ENCODE measurements at places on chromosomes 6 and 20. TPM values are rescaled to one million over a fixed set of nuclear protein-coding genes. Genes with fewer than 3 reads are reported as not detected.
A peak's percentile ranks its signal among the peaks of the same experiment; 100 is the strongest.

- no peak for DNase-seq
Measured at GRCh38 chr6:2900221-2900807, 2.8 kb downstream of the SERPINB9 start.

The CBLN4 gene
- total RNA-seq = under 0.01 TPM

- DNase-seq = no peak
Measured at GRCh38 chr6:46706464-46706863, 18.8 kb downstream of the TDRD6 start.

DNA sequence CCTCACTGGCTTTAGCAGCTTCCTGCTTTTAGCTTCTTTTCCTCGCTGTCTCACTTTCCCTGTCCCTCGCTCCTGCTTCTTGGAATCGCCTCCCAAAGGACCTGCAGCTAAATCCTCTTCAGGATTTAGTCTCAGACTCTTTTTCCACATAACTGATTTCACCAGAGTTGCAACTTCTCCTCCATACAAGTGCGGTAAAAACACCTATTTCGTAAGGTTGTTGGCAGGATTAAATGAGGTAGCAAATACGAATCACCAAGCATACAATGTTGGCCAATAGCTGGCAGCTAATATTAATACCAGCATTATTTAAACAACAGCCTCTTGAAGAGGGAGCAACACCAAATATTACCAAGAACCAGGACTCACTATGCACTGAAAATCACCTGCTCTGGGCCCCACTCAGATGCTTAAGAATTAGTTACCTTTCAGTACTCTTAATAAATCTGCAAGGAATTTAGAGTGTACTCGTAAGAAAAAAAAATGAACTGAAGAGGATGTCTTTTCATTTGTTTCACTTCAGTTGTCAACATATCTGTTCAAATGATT, 123.0 kb downstream of the DTNBP1 start:
- DNase-seq = no peak

- no peak for DNase-seq
Measured at GRCh38 chr20:50750145-50750671, 18.8 kb downstream of the PARD6B start.

DNA sequence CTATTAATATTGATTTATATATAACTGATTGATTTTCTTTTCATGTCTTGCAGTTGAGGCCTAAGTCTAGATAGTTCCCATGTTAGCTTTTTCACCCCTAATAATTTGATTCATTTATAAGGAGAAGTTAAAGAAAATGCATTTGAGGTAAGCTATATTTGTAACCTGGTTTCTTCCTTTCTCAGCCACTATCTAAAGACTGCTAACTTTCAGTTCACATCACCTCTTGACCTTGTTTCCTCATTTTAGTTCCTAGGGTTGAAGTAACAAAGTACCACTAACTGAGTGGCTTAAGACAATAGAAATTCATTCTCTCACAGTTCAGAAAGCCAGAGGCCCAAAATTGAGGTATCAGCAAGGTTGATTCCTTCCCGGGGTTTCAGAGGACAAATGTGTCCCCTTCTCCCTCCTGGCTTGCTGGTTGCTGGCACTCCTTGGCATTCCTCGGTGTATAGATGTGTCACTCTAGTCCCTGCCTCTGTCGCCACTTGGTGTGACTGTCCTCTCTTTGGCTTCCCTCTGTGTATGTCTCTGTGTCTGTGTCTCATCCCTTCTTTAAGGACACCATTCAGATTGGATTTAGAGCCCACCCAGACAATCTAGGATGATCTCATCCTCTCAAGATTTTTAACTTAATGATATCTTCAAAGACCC, 55.9 kb upstream of the C20orf144 start:
- DNase-seq = no peak

- DNase-seq = no peak
Measured at GRCh38 chr20:58719971-58720371, 27.4 kb downstream of the NPEPL1 start.

The PLEKHG1 gene
- total RNA-seq = 2.8 TPM

The BAK1 gene
- 18.8 TPM for total RNA-seq

DNA sequence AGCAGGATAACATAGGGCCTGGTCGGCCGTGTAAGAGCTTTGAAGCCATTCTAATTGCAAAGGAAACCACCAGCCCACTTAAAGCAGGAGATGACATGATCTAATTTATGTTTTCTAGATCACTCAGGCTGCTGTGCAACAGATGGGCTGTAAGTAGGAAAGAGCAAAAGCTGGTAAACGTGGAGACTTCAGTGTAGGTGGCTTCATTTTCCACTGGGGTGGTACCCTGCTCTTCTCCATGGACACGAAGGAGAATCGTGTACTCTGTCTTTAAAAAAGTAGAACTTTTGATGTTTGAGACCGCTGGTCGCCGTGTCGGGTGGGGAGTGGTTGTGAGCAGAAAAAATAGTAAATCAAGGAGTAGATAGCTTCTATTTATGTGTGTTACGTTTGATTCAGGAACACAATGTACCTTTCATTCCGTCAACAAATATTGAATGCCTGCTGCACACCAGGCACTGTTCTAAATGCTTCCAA, 6.4 kb downstream of the CASS4 start:
- DNase-seq = no peak

- DNase-seq = peak; percentile 32
Measured at GRCh38 chr20:62772990-62773844, 23.1 kb upstream of the MRGBP start.

DNA sequence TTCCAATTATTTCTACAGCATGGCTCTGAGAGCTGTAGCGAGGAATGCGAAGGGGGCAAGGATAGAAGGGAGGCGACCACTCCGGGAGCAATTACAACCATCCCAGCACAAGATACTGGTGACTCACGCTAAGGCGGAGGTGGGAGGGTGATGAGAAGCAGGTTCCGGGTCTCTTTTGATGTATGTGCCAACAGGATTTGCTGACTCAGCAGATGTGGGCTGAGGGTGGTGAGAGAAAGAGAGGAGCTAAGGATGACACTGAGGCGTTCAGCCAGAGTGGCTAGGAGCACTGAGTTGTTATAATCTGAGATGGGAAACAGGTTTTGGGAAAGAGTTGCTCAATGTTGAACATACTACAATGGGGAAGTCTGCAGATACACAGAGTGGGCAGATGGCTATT, 9.3 kb upstream of the TXNDC5 start:
- peak; percentile 79 for DNase-seq

- no peak for DNase-seq
Measured at GRCh38 chr6:107871976-107872375, 47.9 kb upstream of the SCML4 start.

DNA sequence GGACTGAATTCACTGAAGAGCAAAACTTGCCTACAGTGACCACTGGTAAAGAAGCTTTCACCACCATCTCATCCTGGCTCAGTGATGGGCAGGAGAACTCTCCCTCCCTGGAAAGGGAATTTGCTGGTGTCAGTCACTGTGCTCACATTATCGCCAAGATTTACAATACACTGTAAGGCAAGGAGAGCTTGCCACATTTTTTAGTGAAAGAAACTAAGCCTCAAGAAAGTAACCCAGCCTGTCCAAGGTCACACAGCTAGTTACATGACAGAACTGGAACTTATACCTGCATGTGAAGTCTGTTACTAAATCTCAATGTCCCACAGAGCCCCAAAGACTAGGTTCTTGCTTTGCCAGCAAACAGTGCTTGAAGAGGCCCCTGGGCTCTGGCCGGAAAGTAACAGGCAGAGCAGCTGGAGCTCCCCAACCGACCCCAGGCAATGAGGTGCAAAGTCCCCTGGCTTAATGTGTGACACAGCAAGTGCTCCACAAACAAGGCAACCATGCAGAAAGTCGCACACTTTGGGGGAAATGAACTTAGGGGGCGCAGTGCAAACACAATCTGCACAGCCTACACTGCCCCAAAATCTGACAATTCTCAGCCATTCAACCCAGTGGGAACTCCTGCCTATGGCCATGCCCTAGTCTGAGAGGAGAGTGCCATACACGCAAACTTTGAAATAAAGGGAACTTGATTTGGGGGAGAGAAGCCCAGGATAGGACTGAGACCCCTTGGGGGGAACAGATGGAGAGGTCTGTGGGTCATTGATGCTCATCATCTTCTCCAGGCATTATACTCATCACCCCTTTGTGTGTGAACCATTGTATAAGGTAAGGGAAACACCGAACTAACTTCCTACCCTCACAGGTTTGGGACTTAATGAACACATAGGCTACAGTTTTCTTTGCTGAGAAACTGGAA, 1.9 kb downstream of the BCL2L1 start:
- peak; percentile 24 for DNase-seq

- peak; percentile 67 for DNase-seq
Measured at GRCh38 chr6:43812850-43813578, 43.0 kb downstream of the VEGFA start.

DNA sequence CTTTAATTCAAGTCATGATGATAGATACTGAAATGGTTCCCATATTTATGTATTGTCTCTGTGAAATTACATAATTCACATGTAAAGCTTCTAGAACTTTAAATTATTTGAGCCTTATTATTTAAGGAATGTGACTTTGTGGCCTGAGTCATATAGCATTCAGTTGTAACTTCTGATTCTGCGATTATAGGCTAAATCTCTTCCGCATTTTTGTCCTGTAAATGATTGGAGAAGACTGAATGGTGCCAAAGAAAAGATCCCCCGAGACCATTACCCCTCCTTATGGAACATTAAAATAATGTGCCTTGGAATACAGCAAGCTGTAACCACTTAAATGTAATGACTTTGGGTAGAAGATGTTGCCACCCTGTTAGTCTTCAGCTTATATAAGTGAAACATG, 63.3 kb upstream of the MAP7 start:
- DNase-seq = no peak

GRCh38 chr6:130161683-130162404, 60.9 kb downstream of the SAMD3 start:
- no peak for DNase-seq

GRCh38 chr20:16132036-16132798, 441.0 kb downstream of the KIF16B start:
- DNase-seq = no peak

DNA sequence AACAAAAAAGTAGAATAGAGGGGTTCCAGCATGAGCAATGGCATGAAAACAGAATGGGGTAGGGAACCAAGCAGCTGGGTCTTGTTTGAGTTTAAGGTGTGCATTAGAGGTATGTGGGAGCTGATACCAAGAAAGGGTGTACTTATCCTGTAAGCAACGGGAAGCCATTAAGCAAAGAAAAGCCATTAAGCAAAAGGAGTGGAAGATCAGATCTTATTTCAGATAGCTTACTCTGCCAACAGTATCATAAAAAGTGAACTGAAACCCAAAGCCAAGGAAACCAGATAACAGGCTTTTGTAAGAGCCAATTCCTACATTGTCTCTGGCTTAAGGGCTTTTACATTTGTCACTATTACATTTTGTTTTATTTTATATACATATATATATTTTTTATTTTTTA, 21.3 kb upstream of the BEND6 start:
- no peak for DNase-seq

DNA sequence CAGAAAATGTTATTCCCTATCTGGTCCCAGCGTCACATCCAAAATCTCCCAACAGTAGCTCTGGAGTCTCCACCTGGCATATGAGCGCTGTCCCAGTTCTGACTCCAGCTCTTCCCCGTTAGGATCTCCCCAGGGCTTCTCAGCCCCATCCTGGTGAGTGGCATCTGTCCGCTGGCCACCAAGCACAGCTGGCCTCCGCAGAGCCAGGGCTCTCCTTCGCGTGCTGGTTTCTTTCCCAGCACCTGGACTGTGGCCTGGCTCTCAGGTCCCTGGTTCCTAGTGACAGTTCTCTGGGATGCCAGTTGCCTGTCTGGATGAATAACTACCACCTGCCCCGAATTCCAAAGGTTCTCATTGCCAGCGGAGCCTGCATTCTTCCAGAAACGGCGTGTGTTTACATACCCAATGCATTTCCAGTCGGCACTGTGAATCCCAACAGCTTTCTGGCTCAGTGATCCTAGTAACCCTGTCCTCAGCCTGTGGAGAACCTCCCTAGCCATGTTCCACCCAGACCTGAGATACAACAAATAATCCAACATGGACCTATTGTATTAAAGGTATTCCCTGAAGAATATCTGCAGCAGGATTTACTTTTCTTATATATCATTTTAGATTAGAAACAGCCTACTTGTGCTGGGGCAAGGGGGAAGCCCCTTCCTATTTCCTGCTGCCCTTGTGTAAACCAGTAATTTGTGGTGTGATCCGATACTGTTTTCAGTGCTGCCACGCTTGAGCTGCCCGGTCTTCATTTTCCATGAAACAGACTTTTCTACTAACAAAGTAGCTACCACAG, 69.9 kb upstream of the PDE10A start:
- no peak for DNase-seq

DNA sequence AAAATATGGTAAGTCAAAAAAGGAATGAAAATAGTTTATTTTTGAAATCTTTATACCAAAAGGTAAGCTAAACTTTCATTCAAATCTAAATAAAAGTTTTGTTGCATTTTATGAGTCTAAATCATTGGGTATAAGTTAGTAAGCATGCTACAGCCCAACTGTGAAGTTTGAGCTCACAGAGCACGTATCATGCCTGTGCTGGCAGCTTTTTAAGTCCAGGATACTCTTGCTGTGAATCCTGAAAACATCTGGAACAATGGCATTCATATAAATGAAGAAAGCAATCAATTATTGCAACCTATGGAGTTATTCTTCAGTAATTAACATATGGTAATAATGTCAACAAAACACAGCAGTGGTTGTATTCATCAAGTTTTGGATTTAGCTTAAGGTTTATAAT, 656.9 kb downstream of the RFPL4B start:
- DNase-seq = no peak

- DNase-seq = peak; percentile 89
Measured at GRCh38 chr6:113644861-113645575, 212.1 kb upstream of the MARCKS start.

The HLA-DQA1 gene
- 0.40 TPM for total RNA-seq

DNA sequence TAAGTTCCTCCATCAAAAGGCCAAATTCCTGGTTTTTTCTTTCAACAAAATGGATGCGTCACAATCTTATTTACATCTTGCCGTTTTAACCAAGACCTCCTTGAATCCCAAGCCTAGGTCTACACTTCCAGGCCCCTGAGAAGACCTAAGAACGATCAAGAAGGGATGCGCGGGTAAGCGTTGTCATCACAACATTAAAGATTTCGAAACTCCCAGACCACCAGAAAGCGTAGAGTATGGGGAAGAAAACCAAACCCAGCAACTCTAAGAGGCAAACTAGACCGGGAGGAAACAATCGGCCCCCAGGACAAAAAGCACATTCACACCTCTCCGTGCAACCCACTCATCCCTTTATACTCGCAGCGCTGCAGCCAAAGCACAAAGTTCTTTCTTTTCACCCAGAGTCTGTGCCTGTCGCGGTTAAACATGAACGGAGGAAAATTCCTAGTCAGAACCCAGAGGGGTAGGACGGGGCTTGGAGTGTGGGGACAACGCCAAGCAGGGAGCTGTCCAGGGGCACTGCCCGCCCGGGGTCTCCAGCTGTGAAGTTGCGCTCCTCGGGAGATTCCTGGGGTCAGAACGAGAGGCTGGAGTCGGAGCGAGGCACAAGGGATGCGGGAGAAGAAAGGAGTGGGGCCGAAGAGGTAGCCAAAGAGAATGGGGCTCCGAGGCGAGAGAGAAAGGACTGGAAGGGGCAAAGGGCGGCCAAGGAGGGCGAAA, 725 bp downstream of the OSER1 start:
- DNase-seq = peak; percentile 18

GRCh38 chr6:26126394-26127235, 39.4 kb downstream of the HFE start:
- no peak for DNase-seq

The TULP1 gene
- not detected for total RNA-seq

GRCh38 chr20:15603978-15604805, 969.1 kb downstream of the KIF16B start:
- no peak for DNase-seq

The EYS gene
- total RNA-seq = not detected

GRCh38 chr20:21920211-21920610, 214.7 kb downstream of the PAX1 start:
- DNase-seq = no peak

- no peak for DNase-seq
Measured at GRCh38 chr20:62644802-62645496, 2.6 kb downstream of the SLCO4A1 start.

The TFB1M gene
- 28.3 TPM for total RNA-seq
